Esophagus muscularis mucosa (tissue), 4 donors: ENCODE measurements at places on chromosomes 6 and 20. TPM values are rescaled to one million over a fixed set of nuclear protein-coding genes. Genes with fewer than 3 reads are reported as not detected.

DNA sequence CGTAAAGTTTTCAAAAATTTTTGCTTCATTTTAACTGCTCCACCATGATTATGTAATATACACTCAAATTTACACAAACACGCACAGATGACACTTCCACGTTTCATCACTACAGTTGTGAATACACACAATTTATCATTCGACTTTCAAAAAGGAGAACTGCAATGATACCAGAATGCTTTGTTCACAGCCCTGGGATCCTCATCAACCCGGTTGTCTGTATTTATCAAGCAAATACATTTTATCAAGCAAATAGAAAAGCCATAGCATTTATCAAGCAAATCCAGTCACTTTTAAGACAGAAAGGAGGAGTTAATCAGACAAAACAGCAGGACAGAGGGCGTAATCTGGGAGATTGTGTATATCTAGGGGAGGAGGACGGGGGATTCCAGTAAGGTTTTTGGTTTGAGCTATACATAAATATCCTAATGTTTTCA, 20.3 kb upstream of the ABT1 start:
- peaks cover 12% of the 10 kb centered on the region for H3K27me3 ChIP-seq
- H3K36me3 ChIP-seq: no peaks in the 10 kb centered on the region
- peaks cover 18% of the 10 kb centered on the region for H3K4me1 ChIP-seq

- peaks cover 22% of the 10 kb centered on the region for H3K27me3 ChIP-seq
- peaks cover 3% of the 10 kb centered on the region for H3K36me3 ChIP-seq
- peak within 1 kb of the TSS; percentile 71 for H3K27ac ChIP-seq
Observed at GRCh38 chr20:62642051-62642665, at the start of gene SLCO4A1. SLCO4A1 (plus strand) TSS chr20:62642503; CDS start chr20:62656455, 13,952 bp downstream.

DNA sequence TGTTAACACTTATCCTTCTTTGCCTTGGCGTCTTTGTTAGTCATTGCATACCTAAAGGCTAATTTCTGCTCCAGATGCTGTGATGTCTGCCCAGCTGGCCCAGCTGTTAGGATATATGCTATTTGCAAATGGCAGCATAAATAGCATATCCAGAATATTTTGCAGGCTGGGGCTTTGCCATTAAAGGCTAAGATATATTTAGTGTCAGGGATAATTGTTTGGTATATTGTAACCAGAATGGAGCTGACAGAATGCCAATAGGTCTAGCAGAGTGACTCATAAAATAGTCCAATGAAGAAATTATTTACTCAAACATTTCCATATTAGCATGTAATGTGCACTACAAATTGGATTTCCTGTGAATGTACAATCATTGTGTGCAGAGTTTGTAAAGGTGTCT, 584.1 kb upstream of the FLRT3 start:
- no peaks in the 10 kb centered on the region for H3K27me3 ChIP-seq
- no peak for DNase-seq
- H3K27ac ChIP-seq: no peak overlapping the region
- H3K4me1 ChIP-seq: no peaks in the 10 kb centered on the region
- H3K4me3 ChIP-seq: no peak overlapping the region
- no peaks in the 10 kb centered on the region for H3K36me3 ChIP-seq

The MCCD1 gene
- not detected for total RNA-seq

The ARMH2 gene
- not detected for total RNA-seq
